Transverse colon (tissue), 4 donors: ENCODE measurements at places on chromosomes 13 and 19. TPM values are rescaled to one million over a fixed set of nuclear protein-coding genes. Genes with fewer than 3 reads are reported as not detected.

The PSPN gene
- 1.8 TPM for total RNA-seq

The CD209 gene
- 9.4 TPM for total RNA-seq

GRCh38 chr13:80921541-80921940, 580.6 kb upstream of the SPRY2 start:
- DNase-seq: no peak

DNA sequence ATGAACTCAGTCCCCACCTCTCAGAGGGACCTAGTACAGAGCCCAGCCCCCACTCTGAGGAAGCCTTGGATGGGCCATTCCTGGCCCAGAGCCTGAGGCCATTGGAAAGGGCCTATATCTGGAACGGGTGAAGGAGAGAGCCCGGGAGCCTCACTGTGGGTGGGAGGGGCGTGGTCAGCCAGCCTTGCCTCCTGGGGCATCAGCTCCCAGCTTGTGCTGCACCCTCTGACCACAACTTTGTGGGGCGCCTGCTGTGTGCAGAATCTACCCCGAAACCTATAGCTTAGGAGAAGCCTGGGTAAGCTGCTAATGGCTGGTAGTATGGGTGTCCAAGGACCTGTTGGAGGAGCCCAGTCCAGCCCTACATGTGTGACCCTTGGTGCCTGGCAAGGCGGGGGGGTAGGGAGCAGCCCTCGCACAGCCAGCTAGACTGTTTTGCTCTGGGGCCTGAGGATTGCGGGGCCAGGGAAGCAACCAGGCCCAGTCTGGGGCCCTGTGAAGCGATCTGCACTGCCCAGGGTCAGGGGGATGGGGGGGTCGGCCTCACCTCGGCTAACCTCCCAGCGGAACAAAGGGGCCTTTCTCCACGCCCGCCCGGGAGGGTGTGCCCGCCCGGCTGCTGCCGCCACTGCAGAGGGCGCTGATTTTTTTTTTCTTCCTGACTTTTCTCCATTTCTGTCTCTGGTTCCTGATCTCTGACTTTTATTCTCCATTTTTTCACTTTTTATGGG, 42.3 kb downstream of the LYL1 start:
- peak; percentile 35 for DNase-seq

DNA sequence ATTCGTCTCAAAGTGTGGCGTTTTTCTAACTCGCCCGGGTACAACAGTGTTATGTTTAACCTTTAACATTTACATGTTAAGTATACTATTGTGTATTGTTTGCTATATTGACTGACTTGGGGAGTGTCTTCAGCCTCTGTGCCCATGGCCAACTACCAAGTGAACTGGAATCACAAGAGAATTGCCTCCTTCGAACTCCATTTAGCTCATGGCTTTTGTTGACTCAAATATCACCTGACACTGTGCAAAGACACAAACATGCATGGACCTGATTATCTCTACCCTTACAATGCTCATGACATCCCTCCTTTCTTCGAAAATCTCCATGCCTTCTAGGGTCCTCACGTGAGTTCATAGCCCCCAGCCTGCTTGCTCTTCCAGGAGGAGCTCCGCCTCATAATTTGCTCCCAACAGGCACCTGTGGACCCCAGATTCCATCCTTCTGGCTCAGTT, 704 bp downstream of the ZNF814 start:
- DNase-seq: no peak

GRCh38 chr13:30700364-30700763, 35.0 kb upstream of the ALOX5AP start:
- no peak for DNase-seq
